ENCODE measurements at places on chromosomes 2 and 18.

DNA sequence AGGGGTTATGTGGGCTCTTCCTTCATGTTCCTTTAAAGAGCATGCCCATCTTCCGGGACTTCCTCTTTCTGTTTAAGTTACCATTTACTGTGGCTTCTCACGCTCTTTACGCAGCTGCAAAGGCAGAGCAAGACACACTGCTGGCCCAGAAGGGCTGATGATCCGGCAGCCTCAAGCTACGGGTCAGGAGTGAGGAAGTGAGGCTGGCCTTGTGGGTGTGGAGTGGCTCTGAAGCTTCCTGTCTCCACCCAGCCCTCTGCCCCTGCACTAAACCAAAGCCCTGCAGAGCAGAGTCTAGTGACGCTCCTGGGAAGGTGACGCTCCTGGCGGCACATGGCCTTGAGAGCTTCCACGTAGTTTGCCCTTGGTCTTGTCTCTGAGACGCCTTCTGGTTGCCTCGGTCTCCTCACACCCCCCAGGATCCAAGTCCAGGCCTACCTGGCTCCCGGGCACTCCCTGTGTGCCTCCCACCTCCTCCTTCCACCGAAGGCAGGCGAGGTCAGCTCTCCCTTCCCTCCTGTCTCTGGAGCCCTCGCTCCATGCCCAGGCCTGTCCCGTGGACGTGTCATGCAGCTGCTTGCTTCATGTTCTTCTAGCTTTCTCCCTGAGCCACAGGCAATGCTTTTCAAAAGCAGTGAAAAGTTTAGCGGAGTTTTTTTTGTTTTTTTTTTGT is 50.3 kb downstream of the ARL4C start:
- peak; percentile 92 for DNase-seq
- no peaks in the 10 kb centered on the region for H3K27me3 ChIP-seq
- peaks cover 4% of the 10 kb centered on the region for H3K36me3 ChIP-seq
- H3K4me1 ChIP-seq, result peaks cover 86% of the 10 kb centered on the region

GRCh38 chr18:74918276-74918790 is 290.6 kb downstream of the PTGR3 start:
- DNase-seq, result no peak
- no peaks in the 10 kb centered on the region for H3K27me3 ChIP-seq
- no peaks in the 10 kb centered on the region for H3K4me1 ChIP-seq
- H3K27ac ChIP-seq, result no peak overlapping the region
- peaks cover 13% of the 10 kb centered on the region for H3K36me3 ChIP-seq

DNA sequence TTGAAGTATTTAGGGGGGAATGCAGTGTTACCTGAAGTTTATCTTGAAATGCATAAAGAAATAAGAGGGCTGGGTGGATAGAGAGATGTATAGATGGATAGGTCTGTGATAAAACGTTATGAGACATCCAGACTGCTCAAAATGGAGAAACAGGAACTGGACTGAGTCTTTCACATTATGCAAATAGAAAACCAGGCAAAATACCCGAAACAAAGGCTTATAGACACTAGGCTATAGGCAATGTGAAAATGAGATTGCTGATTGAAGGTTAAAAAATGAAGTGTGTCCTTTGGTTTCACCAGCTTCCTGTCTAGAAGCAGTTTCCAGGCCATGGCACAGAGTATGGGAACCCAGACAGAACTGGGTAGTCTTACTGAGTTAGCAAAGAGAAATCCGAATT is 24.9 kb upstream of the SLC3A1 start:
- H3K4me1 ChIP-seq, result peaks cover 4% of the 10 kb centered on the region
- H3K4me3 ChIP-seq, result no peak overlapping the region
- H3K27me3 ChIP-seq, result peaks cover 9% of the 10 kb centered on the region
- DNase-seq, result no peak

GRCh38 chr2:125041846-125042245 is 1016.8 kb downstream of the CNTNAP5 start:
- no peak overlapping the region for H3K4me3 ChIP-seq
- no peaks in the 10 kb centered on the region for H3K27me3 ChIP-seq
- no peak for DNase-seq
- H3K36me3 ChIP-seq, result no peaks in the 10 kb centered on the region

DNA sequence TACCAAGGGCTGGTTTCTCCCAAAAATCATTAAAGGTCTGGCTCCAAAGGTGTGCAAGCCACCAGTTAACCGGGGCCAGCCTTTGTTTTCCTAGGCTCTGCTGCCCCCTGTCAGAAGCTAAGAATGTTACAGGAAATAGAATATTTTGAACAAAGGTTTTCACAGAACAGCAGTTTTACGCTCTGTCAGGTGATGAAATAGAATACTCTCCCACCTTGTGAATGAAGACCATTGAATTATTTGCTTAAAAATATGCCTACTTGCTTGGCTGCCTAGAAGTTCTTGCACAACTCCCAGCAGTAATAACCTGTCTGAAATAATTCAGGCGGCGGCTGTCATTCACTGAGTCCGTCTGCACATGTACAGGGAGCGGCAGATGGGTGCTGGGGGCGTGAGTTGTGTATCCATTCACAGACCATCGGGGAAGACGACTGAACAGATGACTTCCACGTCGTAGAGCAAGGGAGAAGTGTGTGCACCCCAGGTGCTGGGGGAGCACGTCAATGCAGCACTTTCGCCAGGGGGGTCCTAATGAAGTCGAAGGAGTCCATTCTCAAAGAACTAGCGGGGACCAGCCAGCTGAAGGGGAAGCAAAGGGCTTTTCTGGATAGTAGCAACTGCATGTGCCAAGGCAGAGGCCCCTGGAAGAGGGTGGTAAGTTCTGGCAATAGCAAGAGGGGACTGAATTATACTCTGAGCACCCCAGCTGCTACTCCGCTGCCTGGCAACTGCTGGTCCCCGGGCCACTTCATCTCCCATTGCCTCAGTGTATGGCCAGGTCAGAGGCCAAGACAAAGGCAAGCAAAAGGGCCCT is 56.1 kb downstream of the SF3B1 start:
- no peaks in the 10 kb centered on the region for H3K27me3 ChIP-seq
- no peak overlapping the region for H3K4me3 ChIP-seq
- no peaks in the 10 kb centered on the region for H3K36me3 ChIP-seq
- peaks cover 16% of the 10 kb centered on the region for H3K4me1 ChIP-seq

DNA sequence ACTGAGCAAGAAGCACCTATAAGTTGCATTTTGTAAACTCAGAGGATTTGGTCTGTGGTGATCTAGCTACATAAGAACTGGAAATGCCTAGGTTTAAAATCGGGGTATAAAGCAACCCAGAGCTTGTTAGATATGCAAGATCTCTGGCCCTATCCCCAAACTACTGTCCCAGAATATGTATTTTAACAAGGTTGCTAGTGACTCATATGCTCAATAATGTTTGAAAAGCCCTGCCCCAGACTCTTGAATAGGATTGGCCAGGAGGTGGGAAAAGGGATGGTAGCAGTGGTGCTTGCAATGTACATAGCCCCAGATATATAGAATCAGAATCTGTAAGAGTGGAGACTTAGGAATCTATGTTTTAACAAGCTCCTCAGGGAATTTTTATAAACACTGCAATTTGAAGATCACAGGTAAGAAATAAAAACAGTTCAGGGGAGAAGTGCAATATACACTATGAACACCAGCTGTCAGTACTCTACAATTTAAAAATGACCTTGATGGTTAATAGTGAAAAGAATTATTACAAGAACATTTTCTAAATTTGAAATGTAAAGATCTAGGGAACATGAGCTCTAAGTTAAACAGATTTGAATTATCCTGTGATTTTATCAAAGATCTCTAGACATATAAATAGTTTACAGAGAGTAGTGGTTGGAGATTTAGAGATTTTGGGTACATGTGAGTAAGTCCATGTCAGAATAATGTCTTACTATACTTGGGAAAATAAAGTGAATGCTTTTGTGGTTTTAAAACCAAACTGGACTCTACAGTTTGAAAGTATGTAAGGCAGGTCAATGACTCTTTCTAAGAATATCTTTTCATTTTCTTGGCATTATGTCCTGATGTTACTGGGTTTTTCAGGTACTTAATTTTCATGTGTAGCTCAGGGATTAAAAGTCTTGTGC is 7.7 kb upstream of the MMADHC start:
- H3K27ac ChIP-seq, result no peak overlapping the region
- H3K4me1 ChIP-seq, result peaks cover 7% of the 10 kb centered on the region
- peaks cover 19% of the 10 kb centered on the region for H3K27me3 ChIP-seq
- no peaks in the 10 kb centered on the region for H3K36me3 ChIP-seq
- no peak for DNase-seq
- H3K4me3 ChIP-seq, result no peak overlapping the region

DNA sequence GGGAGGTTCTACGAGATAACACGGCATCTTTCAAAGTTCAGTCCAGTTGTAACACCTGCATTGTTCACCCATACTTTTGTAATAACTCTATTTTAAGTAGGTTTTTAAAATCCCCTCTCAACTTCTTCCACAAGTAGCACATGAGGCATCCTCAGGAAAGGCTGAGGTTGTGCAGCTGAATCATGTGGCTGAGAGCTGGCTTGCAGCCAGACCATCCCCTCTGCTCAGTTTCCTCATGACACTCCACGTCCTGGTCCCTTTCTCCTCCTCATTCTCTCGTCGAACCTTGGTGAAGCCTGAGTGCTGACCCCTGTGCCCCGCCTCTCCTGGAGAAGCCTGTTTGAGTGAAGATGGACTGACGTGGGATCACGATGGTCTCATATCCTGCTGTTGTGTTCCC is 42.5 kb downstream of the POU3F3 start:
- no peak for DNase-seq
- no peaks in the 10 kb centered on the region for H3K36me3 ChIP-seq
- peaks cover 30% of the 10 kb centered on the region for H3K27me3 ChIP-seq

- H3K36me3 ChIP-seq, result peaks cover 29% of the 10 kb centered on the region
- no peaks in the 10 kb centered on the region for H3K27me3 ChIP-seq
- H3K4me1 ChIP-seq, result peaks cover 90% of the 10 kb centered on the region
- H3K27ac ChIP-seq, result no peak overlapping the region
- no peak for DNase-seq
Observed at GRCh38 chr2:101731221-101732054, 33.9 kb downstream of the MAP4K4 start.

- H3K4me1 ChIP-seq, result no peaks in the 10 kb centered on the region
- H3K4me3 ChIP-seq, result no peak overlapping the region
- H3K27ac ChIP-seq, result no peak overlapping the region
- no peaks in the 10 kb centered on the region for H3K36me3 ChIP-seq
- H3K27me3 ChIP-seq, result peaks cover 9% of the 10 kb centered on the region
- peak; percentile 32 for DNase-seq
Observed at GRCh38 chr2:171598713-171599319, 76.5 kb downstream of the CYBRD1 start.

DNA sequence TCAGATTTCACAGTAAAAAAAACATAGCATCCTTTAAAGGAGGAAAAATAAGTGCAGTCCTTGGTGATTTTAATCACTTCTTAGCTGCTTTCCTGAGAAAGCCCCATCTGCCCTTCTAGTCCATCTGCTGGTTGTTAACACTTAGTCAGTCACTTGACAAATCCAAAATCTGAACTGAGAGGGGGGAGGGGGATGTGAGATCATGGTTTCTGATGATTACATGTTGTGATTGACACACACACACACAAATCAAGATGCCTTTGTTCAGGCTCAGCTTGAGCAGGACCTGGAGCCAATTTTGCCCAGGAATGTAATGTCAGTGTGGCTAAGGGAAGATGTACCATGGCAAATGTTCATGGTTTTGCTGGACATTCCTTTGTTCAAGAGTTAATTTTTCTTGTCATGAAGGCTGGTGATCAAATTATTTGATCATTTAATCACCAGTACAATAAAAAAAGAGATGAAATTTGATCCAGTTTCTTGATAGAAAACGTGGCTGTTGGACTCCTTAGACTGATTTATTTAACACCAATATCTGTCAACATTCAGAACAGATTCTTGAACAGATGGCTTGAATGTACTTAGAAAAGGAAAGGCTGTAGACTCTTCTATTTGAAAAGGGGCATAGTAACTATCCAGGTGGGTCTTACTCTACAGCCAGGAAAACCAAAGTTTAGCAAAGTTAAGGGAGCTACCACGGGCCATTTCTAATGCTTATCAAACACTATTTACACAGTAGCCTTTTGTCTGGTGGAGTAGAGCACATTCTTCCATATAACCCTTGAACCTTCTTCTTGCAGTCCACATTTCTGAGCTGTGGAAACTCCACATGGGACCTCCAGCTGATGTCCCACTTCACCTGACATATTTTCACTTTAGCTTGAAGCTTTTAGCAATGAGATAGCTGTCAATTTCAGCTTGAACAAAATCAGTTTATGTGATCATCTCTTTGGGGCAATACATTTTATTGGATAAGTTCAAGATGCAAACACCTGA is 408.7 kb downstream of the PIK3C3 start:
- no peaks in the 10 kb centered on the region for H3K4me1 ChIP-seq
- DNase-seq, result no peak
- no peak overlapping the region for H3K4me3 ChIP-seq
- no peaks in the 10 kb centered on the region for H3K27me3 ChIP-seq

DNA sequence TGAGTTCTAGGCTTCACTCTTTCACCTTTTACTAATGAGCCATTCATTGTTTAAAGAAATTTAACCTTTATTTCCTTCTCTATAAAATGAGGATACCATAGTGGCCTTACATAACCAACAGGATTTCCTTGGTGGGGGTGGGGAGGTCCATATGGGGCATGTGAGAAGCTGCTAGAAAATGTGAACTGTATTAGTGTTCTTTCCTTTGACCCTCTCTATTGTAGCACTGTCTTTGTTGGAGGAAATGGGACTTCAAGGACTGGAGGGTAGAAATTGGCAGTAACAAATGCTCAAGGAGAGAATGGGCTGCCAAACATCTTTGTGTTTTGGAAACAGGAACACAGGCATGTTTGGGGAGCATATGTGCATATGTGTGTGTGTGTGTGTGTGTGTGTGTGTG is 468.7 kb upstream of the ZEB2 start:
- no peak for DNase-seq
- no peak overlapping the region for H3K4me3 ChIP-seq
- H3K27ac ChIP-seq, result no peak overlapping the region
- H3K36me3 ChIP-seq, result peaks cover 8% of the 10 kb centered on the region
- H3K4me1 ChIP-seq, result no peaks in the 10 kb centered on the region

DNA sequence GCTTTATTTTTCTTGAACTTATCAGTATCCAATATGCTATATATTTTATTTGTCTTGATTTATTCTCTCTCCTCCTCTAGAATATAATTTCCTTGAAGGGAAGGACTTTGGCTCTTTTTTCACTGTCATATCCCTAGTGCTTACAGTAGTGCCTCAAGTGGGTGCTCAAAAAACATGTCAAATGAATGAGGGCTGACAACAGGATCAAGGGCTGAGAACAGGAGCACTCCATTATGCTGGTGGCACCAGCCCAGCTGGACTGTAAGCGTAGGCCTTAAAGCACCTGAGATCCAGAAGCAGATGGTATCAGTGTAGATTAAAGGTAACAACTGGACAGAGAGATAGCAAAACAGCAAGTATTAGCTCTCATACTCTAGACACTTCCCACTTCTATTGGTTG is 46.3 kb downstream of the PMS1 start:
- DNase-seq, result no peak
- no peak overlapping the region for H3K27ac ChIP-seq
- H3K4me1 ChIP-seq, result peaks cover 19% of the 10 kb centered on the region
- peaks cover 22% of the 10 kb centered on the region for H3K36me3 ChIP-seq
- H3K27me3 ChIP-seq, result no peaks in the 10 kb centered on the region

GRCh38 chr2:219020604-219021365 is 20.5 kb downstream of the CFAP65 start:
- no peak for DNase-seq
- H3K27ac ChIP-seq, result no peak overlapping the region
- no peaks in the 10 kb centered on the region for H3K4me1 ChIP-seq
- no peaks in the 10 kb centered on the region for H3K36me3 ChIP-seq

GRCh38 chr2:108491848-108492247 is 42.4 kb upstream of the LIMS1 start:
- no peaks in the 10 kb centered on the region for H3K27me3 ChIP-seq
- no peak for DNase-seq
- H3K27ac ChIP-seq, result no peak overlapping the region
- no peak overlapping the region for H3K4me3 ChIP-seq

Measured in stimulated activated naive B cell treated with anti-CD40 and anti-IgM and Interleukin-4, amounts not matched to agents 10 μg/mL and 1 μg/mL and 100 μg/mL, for 72 hours (primary cell).